ENCODE measurements at places on chromosomes 1 and 21.

DNA sequence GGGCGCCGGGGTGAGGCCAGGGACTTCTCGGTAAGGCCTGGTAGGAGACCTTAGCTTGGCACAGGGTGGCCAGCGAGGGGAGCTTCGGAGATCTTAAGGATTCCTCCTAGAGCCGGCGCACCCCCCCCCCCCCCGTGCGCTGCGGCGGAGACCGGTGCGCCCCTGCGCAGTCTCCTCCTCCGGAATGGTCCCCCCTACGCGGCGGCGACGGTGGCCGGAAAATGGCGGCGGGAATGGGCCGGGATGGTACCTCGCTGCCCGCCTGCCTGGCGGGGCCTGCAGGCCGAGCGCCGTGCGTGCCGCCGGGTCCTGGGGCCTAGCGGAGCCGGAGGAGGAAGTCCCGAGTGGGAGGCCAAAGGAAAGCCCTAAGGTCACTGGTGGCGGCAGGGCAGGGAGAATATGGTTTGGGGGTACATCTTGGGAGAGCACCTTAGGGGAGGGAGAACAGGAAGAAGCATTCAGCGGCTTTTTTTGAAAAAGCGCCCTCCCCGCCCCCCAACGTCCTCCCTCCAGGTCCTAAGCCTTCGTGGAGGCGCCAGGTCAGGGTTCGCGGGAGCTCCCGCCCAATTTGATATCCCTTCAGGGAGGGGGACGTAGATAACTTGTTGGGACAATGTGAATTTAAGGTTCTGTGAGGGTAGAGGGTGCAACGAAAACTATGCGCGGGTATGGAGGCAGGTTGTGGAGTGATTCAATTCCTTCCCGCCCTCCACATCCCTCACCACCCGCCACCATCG is 429 bp downstream of the SRRM1 start:
- peak; percentile 60 for DNase-seq

GRCh38 chr1:5995871-5996630 is 3.8 kb upstream of the NPHP4 start:
- no peak for DNase-seq

DNA sequence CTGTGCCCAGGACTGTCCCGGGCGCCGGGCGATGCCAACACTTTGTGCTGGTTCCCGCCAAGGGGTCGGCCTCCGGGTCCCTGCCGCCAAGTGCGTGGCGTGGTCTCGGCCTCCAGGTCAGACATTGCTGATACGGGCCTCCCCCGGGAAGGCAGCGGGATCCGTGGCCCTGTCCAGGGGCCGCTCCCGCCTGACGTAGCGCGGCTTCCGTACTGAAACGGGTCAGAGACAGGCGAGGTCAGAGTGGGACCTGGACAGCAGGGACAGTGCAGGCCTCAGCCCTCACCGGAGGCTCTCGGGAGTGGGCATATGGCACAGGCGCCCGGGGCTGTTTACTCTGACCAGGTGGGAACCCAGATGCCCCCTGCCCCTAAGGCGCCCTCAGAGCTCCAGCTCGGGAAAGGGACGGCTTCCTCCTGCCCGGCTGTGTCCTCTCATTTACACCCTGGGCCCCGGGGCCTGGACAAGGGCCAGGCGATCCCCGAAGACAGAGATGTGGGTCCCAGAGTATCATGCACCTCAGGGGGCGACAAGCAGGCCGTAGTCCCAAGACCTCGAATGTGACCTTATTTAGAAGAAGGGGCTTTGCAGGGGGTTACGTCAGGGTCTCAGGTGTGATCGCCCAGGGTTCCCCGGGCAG is 8.8 kb upstream of the RNF223 start:
- DNase-seq: no peak

GRCh38 chr1:154371436-154371835 is 33.7 kb upstream of the IL6R start:
- no peak for DNase-seq

- no peak for DNase-seq
Observed at GRCh38 chr1:179353546-179353945, 12.2 kb upstream of the AXDND1 start.

GRCh38 chr1:212013672-212014071 is 21.7 kb downstream of the INTS7 start:
- DNase-seq: no peak

DNA sequence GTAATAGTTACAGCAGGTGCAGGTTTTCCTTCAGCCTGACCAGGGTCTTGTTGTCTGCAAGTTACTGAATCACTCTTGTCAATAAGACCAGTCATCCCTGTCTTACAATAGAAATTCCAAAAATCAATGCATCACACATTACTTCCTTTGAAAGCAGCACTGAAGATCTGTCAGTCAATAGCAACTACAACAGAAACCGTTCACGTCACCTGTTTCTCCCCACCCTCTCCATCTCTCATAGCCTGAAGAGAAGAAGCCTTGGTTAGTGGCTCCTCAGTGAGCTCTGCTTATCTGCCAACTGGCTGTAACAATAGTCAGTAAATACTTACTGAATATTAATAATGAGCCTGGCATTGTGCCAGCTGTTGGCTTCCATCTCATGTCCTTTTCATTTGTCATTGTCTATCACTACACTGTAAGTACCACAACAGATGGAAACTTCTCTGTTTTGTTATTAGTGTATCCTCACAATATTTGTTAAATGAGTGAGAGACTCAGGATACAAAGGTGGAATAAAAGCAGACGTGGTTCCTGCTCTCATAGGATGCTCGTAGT is 195.2 kb downstream of the S1PR1 start:
- DNase-seq: no peak

GRCh38 chr1:55384637-55385036 is 169.5 kb upstream of the USP24 start:
- no peak for DNase-seq

DNA sequence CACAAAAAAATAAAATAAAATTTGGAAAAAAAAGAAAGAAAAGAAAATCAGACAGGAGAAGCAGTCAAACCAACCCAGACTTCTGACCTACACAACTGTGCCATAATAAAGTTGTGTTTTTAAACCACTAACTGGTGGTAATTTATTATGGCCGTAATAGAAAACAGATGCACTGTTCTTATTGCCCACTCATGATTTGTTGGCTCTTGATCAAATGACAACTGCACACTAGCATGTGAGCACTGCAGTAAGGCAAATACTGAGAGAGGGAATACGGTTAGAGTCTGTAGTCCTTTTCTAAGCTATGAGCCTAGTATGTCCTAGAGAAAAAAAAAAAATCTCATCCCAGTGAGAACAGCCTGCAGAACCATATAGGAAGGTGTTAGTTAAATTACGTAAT is 61.2 kb upstream of the TNR start:
- DNase-seq: no peak

DNA sequence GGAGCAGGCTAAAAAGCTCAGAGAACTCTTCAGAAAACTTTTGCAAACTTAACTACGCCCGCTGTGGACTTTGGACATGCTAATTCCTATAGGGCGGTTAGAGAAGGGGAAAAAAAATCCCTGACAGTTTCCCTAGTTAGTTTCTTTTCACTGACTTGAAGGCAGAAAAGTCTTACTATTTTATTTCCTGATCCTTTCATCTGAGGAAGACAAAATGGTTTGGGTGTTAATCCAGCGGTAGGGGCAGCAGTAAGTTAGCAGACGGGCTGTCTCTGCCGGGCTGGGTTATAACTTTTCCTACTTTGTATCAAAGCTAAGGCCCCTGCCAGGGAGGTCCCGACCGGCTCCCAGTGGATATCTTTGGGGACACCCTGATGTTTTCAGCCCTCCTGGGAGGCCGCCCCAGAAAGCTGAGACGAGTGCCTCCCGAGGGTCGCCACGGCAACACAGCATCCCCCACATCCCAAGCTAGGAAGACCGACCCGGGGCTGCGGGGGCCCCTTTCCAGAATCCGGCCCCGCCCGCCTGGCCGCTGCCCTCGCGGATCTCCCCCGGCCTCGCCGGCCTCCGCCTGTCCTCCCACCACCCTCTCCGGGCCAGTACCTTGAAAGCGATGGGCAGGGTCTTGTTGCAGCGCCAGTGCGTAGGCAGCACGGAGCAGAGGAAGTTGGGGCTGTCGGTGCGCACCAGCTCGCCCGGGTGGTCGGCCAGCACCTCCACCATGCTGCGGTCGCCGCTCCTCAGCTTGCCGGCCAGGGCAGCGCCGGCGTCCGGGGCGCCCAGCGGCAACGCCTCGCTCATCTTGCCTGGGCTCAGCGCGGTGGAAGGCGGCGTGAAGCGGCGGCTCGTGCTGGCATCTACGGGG is 162.6 kb downstream of the RUNX1 start:
- DNase-seq: no peak

- DNase-seq: no peak
Observed at GRCh38 chr1:43061757-43062156, 103.1 kb upstream of the SLC2A1 start.

GRCh38 chr1:25566176-25566729 is 22.8 kb downstream of the LDLRAP1 start:
- DNase-seq: no peak

- DNase-seq: no peak
Observed at GRCh38 chr1:69929308-69930057, 275.9 kb downstream of the LRRC40 start.

GRCh38 chr1:21338573-21339355 is 48.5 kb upstream of the ECE1 start:
- peak; percentile 63 for DNase-seq

DNA sequence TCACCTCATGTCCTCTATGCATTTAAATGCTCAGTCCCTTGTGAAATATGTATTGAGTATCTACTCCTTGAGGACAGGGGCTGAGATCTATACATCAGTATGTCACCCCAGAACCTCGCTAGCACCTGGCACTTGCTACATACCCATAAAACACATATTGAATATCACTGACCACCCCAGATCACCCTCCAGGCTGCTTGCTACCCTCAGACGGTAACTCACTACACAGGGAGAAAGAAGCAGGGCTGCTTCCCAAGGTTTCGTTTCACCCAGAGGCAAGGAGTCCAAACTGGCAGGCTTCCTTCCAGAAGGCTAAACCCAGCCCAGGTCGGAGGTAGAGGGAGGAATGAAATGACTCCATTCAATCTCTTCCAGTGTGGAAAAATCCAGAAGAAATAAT is 8.5 kb downstream of the INKA2 start:
- no peak for DNase-seq

DNA sequence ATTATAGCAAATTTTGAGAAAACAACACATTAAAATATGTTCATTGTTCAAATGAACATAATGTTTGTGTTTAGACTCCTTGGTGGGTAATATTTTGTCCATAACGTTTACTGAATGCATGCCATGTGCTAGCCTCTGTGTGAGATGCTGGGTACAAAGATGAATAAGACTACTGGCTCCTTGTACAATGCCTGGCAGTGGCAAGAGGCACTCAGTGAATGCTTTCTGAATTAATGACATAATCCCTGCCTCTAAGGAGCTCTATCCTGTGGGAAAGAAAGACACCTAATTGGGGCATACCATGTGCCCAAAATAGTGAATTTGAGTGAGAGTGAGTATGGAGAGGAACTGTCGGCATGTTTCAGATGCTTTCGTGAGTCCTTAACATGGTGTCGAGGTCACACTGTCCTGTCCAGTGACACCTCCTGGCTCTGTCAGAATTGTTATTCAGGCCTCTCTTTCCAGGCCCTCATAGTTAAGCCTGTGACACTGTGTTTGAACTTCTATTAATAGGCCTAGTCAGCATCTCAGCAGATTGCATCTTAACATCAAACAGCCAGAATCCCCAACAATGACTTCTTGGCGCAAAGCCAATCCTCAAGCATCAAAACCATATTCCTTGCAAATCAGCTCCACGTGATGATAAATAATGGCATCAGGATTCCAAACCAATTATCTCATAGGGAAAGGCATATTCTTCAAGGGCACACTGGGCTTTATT is 32.8 kb upstream of the S1PR1 start:
- DNase-seq: peak; percentile 87

All from NCI-H446 (cell line).